ENCODE measurements at places on chromosomes 6 and 20. TPM values are rescaled to one million over a fixed set of nuclear protein-coding genes. Genes with fewer than 3 reads are reported as not detected.

Gene TCP11
- 0.37 TPM for total RNA-seq

Gene TINAG
- not detected for total RNA-seq

Gene KCNK5
- 0.37 TPM for total RNA-seq

Gene SLA2
- not detected for total RNA-seq

Gene PKHD1
- total RNA-seq = not detected

Gene ADAM33
- 101 TPM for total RNA-seq

Gene ANGPT4
- total RNA-seq = not detected

Gene DDX27
- total RNA-seq = 40.3 TPM

Gene HTR1E
- not detected for total RNA-seq

Gene HNF4A
- not detected for total RNA-seq

Gene MAPK13
- total RNA-seq = 12.1 TPM

Gene SLC17A4
- not detected for total RNA-seq

Gene MYH7B
- under 0.01 TPM for total RNA-seq

Data from subcutaneous preadipocyte (primary cell).